ENCODE measurements at places on chromosomes 6 and 20.

- DNase-seq, result no peak
Observed at GRCh38 chr6:130202782-130203181, 20.0 kb downstream of the SAMD3 start.

DNA sequence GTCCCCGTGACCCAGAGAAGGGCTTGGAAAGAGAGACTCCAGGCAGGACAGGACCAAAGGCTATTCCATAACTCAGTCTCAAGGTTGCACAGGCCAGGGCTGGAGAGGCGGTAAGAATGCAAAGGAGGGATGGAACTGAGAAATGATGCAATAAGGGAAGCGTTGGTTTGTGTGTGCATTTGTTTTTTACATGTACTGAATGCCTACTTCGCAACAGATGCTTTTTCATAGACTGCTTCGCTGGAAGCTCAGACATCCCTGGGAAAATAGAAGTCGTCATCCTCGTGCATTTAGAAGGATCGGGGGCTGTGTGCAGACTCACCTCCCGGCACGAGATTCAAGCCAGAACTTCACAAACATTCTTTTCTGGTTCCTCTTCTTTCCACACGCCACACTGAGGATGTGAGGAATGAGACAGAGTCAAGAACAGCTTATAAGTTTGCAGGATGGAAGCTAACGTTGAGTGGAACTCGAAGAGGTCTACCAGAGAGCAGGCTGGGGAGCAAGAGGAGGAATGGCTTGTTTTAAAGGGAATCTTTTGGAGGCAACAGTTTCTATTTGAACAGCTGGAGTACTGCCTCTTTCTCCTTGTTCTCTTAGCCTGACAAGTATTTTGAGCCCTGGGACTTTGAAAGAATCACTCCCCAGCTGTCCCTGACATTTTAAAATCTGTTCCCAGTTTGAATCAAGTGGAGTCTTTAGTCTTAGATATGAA lies 19.3 kb upstream of the LY86 start:
- DNase-seq, result no peak

- DNase-seq, result no peak
Observed at GRCh38 chr6:364609-365540, 26.7 kb upstream of the IRF4 start.

- peak; percentile 65 for DNase-seq
Observed at GRCh38 chr6:75280131-75280855, 4.3 kb downstream of the TMEM30A start.

DNA sequence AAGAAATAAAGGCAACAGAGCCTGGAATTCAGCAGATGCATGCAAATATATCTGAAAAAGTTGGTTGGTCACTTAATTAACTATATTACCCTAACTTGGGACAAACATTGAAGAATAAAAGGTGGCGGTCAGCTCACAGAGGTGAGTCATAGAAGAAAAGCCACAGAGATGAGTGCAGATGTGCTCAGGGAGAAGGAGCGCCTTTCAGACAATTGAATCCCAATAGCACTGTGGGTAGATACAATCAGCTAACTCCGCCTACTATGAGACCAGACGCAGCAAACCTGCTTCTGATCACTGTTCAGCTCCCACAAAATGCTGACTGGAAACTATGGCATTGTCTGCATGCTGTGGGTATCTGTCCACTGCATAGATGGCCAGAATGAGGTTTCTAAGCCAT lies 447.8 kb downstream of the PTPRT start:
- no peak for DNase-seq

GRCh38 chr20:38147163-38147562 lies 17.9 kb downstream of the TGM2 start:
- DNase-seq, result no peak

All from choroid plexus epithelial cell (primary cell).